ENCODE measurements at places on chromosomes 7 and 10.

GRCh38 chr7:115300231-115300870 lies 378.5 kb downstream of the MDFIC start:
- peak; percentile 64 for DNase-seq

DNA sequence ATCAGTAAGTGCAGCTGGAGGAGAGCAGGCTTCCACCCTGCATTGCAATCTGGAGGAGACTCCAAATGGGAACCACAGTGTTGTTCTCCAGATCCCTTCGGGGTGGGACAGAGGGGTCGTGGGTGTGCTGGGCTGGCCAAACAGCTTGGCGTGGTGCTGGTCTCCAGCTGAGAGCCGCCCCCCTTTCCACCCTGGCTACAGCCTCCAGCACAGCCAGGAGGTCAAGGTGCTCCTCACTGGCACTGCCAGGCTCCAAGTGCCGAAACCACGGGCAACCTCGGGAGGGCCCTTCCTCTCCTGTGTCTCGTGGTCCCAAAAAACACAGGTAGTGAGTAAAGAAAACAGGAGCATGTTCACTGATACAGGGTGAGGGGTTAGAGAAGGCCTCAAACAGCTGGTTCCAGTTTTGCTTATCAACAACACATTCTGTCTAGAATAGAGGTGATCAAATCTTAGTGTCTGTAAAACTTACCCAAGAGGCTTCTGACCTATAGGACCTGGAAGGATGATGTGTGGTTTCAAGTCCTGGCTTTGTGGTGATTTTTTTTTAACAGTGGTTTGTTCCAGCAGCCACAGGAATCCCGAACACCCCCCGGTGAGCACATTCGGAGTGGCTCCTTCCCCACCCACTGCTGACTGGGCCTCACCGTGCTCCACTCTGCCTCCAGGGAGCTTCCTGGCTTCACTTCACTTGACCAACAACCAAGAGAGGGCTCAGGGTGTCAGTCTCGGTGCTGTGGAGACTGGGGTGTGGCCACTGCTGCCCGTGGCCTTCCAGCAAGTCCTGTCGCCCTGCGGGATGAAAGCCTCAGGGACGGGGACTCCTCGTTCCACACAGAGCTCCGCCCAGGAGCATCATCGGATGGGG lies 31.2 kb upstream of the EN2 start:
- DNase-seq = no peak

DNA sequence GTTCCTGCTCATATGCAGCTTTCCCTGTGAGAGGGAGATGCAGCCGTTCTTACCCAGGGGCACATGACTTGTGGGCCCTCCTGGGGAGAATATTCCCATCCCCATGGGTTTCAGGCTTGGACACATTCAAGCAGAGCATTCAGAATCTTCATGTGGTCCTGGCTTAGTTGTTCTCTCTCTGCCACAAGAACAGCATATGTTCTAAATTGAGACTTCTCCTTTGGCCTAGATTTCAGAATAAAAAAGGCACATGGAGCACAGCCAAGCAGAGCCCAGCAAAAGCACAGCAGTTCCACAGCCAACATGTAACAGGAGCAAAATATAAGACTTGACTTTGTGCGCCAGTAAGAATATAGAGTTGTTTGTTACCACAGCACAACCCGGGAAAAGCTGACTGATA lies 306.4 kb upstream of the MYO3A start:
- no peak for DNase-seq

- no peak for DNase-seq
These were observed 26.8 kb downstream of the GAD2 start for GRCh38 chr10:26243351-26243720.

- DNase-seq = no peak
These were observed 69.1 kb downstream of the KMT2C start for GRCh38 chr7:152366662-152367061.

DNA sequence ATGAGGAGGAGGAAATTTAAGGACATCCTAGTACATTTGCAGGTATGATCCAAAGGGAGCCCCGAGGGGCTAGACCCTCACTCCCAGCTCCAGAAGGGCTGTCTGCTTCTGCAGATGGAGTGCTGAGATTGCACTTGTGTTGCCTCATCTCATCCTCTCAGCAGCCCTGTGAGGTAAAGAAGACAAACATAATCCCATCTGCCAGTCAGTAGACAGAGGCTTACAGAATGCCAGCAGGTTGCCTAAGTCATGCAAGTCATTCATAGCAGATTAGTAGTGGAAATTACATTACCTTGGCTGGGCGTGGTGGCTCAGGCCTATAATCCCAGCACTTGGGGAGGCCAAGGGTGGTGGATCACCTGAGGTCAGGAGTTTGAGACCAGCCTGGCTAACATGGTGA lies 45.4 kb downstream of the BLVRA start:
- DNase-seq = no peak

DNA sequence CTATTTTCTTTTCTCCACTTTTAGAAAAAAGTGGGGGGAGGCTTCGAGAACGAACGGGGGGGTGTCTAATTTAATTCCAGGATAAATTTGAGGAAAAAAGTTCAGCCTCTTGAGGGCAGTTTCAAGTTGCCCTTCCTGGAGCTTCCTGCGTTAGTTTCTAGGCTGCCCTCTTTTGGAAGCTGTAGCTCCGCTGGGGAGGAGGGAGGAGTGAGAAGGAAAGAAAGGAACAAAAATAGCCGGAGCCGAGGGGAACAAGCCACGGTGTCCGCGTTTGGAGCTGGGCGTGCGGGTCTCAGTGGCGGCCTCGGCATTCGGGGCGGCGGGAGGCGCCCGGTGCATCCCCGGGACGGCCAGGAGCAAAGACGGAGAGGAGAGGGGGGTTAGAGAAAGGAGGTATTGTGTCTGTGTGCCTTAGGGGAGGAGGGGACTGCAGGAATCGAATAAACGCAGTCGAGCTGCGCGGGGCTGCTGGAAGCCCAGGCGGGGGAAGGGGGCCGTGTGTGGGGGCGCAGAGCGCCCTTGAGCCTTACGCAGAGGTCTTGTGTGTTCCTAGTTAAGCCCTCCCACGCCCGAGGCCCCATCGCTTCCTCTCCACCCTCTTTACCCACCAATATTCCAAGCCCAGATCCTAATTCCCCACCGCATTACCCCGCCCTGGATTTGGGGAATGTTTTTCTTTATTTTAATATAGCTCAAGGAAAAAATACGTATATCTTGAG lies 2.0 kb upstream of the TNRC18 start:
- DNase-seq = peak; percentile 92

All from ELR (cell line).